ENCODE measurements at places on chromosomes 7 and 10.

DNA sequence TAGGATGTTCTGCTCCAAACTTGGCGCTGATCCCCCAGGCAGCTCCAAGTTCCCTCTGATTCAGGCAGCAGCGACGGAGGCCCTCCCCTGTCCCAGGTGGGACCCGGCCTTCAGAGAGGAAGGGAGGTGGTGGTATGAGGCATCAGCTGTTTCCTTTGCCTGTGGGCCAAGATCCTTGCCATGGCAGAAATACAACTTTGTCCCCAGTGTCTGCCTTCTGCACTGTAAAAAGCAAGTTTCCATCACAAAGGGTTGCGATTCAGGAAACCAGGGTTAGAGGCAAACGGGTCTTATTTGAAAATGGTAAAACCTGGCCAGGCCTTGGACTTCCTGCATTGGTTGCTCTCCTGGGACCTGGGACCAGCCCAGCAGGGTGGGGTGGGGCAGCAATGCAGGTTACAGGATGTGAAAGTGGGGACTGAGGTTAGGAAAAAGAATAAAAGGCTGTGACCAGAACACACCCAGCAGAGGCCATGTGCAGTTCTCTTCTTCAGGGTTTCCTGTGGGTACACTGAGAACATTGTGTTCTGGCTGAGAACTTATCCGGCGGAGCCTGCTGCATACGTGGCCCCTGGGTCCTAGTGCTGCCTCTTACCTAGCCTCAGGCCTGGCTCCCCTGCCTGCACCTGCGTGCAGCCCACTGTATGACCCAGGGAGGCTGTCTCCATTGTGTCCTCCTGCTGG is 25.1 kb upstream of the DDIT4 start:
- DNase-seq: peak; percentile 79

DNA sequence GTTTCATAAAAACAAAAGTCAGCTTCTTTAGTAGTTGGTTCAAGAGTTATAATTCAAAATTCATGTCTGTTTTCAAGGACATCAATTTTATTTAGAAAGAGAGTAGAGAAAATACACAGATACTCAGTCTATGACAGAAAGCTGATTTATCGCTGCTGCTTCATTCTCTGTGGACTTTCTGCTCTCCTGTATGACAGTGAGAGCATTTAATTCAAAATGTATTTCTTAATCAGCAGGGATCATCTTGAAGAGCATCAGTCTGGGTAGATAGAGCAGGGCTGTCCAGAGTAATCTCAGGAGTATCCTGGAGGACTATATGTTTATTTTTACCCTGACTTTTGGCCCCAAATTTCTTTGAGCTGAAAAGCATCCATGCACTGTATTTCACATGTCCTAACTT is 1676.7 kb downstream of the REEP3 start:
- DNase-seq: no peak

- no peak for DNase-seq
These were observed 75.3 kb downstream of the HIP1 start for GRCh38 chr7:75663302-75663907.

GRCh38 chr7:8115547-8116402 is 146.2 kb downstream of the ICA1 start:
- DNase-seq: no peak

DNA sequence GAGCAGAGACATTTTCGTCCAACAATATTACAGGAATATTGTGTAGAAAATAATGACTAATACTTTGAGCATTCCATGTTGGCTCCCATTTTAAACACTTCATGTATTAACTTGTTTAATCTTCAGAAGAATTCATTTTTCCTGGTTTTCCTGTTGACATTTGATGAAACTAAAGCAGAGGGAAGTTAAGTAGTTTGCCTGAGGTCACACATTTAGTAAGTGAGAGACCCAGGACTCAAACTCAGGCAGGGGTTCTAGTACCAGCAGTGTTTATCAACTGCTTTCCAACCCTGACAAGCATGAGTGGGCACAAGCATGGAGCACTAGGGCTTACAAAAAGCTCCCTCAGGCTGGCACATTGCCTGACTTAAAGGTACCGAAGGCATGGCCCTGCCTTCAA is 719.1 kb downstream of the AUTS2 start:
- no peak for DNase-seq

DNA sequence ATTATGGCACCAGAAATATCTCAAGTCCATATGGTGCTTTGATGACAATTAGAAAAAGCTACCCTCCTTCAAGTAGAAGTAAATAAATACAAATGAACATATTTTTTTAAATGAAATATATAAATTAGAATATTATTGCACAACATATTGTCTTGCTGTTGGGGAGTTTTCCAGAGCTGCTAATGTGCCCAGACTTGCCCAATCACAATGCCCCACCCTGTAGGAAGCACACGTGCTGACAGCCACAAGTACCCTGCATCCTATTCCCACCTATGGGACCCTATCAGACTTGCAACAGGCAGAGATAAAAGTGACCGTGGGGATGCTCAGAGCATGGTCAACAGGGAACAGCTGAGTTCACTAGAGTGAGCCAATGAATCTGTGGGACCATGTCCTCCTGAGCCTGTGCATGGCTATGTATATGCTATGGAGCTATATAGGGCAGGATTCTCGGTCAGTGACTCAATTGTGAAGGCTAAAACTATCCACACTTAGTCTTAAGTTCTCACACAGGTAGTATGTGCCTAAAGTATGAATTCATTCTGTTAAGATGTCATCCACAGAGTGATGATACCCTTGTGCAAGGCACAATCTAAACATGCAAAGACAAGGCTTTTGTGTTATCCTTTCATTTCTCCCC is 336.0 kb downstream of the HGF start:
- no peak for DNase-seq

GRCh38 chr10:29529146-29529545 is 105.6 kb downstream of the SVIL start:
- DNase-seq: no peak

GRCh38 chr10:122551450-122551849 is 9.1 kb upstream of the DMBT1 start:
- peak; percentile 44 for DNase-seq

GRCh38 chr7:44735403-44736165 is 13.1 kb upstream of the ZMIZ2 start:
- peak; percentile 76 for DNase-seq

GRCh38 chr7:102873470-102874165 is 39.2 kb upstream of the LRRC17 start:
- DNase-seq: no peak

DNA sequence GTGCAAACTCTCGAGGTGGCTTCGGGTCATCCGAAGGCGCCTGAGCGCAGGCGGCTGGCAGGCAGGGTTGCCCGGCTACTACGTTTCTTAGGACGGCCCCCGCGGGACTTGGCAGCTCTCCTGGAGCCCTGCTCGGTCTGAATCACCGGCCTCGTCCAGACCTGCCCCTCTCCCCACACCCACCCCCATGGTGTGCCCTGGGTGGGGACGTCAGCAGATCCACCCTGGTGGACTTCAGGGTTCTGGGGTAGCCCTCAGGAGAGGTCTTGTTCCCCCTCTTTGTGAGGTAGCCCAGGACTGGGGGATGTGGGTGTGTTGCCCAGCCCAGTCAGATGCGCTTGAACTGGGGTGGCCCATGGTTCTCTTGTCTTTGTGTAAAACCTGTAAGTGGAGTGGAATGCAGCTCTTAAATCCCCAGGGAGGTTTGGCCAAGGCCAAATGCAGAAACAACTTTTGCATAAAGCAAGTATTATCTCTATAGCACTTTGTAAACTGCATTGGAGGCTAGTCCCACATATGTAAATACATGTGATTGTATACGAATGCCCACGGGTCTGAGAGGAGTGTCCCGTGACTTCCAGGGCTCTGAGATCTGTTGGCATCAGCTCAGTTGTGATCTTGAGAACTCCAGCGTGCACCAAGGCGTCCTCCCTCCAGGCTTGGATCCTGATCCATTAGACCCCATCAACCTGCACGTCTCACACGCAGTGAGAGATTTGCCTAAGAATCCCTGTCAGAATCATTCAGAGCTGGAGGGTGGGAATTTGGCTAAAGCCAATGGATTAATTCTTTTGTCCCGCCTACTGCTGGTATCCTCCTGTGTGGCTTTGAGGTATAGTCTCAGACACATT is 1.8 kb downstream of the PFKFB3 start:
- no peak for DNase-seq

DNA sequence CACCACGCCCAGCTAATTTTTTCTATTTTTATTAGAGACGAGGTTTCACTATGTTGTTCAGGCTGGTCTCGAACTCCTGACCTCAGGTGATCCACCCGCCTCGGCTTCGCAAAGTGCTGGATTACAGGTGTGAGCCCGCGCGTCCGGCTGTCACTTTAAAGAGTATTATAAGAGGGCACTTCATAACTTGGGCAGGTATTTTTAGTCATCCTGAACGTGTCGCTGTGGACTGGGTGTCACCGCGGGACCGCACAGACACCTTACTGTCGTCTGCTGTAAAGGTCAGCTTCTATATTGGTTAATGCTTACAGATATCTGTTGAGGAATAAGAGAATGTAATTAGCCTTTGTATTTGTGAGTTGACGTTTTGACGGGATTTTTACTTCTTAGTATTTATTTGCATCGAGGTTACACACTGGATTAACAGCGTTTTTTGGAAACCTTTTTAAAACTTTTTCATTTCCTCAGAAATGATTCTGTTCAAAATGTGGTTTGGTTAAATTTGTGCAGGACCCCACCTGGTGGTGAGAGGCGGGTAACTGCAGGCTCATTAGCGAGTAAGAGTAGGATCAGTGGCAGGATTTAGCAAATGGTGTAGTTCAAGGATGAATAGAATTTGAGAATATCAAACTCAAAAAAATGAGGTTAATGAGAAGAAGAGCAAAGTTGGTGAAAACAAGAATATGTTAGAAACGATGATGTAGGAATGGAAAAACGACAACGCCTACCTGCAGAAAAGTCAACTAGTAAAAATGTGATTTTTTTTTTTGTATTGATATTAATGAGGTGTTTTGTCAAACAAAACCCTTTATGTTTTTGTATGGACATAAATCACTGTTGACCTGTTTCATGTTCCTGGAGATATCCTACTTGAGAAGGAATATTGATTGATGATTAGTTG is 3.2 kb downstream of the DNAJB6 start:
- DNase-seq: peak; percentile 74

DNA sequence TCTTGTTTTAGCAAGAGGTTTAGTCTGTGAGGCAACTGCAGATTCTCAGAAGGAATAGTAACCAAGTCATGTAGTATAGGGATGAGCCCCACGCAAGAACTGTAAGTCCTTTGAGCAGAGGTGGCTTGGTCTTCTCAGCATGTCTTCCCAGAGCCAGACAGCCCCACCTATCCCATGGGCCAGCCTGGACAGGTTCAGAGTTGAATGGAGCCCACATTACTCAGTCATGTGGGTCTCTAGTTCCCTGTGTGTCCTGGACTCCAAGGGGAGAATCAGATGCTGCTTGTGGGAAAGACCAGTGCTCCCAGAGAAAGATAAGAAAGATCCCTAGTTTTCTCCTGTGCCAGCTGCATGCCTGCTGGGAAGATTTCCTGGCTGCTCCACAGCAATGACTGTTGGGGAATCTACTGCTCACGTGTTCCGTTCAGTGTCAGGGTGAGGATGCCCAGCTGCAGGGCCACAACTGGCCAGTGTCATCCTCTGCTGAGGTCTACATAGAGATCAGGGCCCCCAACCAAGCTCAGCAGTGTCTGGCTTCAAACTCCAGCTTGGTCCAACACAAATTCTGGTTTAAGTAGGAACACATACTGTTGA is 66.9 kb upstream of the UNC5B start:
- no peak for DNase-seq

- peak; percentile 80 for DNase-seq
These were observed 95.2 kb upstream of the FAM133B start for GRCh38 chr7:92685136-92686042.

- DNase-seq: no peak
These were observed 77.1 kb downstream of the ITGB8 start for GRCh38 chr7:20407585-20408466.

DNA sequence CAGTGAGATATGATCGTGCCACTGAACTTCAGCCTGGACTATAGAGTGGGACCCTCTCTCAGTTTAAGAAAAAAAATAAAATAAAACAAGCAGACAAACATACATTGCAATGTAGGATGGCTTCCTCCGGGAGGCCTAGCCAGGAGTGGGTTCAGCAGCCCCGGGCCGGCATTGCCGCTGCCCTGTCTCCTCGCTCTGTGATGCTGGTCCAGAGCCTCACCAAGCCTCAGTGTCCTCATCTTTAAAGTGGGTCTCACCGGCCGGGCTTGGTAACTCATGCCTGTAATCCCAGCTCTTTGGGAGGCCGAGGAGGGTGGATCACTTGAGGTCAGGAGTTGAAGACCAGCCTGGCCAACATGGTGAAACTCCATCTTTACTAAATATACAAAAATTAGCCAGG is 71.6 kb downstream of the PTPRE start:
- DNase-seq: no peak
